AG10803 (cell line): ENCODE measurements at places on chromosomes 1 and 21.
A peak's percentile ranks its signal among the peaks of the same experiment; 100 is the strongest.

- DNase-seq, result peak; percentile 81
Measured at GRCh38 chr1:205936846-205937586, 6.2 kb downstream of the SLC26A9 start.

GRCh38 chr1:201565024-201565730 is 26.2 kb downstream of the NAV1 start:
- peak; percentile 45 for DNase-seq

GRCh38 chr1:207067665-207068064 is 14.6 kb downstream of the PFKFB2 start:
- DNase-seq, result no peak

- DNase-seq, result no peak
Measured at GRCh38 chr21:36395353-36396111, 10.3 kb downstream of the CHAF1B start.

GRCh38 chr1:225712391-225712790 is 59.5 kb upstream of the ENAH start:
- DNase-seq, result peak; percentile 62

GRCh38 chr1:70204139-70204538 is 1.2 kb downstream of the LRRC40 start:
- DNase-seq, result no peak

DNA sequence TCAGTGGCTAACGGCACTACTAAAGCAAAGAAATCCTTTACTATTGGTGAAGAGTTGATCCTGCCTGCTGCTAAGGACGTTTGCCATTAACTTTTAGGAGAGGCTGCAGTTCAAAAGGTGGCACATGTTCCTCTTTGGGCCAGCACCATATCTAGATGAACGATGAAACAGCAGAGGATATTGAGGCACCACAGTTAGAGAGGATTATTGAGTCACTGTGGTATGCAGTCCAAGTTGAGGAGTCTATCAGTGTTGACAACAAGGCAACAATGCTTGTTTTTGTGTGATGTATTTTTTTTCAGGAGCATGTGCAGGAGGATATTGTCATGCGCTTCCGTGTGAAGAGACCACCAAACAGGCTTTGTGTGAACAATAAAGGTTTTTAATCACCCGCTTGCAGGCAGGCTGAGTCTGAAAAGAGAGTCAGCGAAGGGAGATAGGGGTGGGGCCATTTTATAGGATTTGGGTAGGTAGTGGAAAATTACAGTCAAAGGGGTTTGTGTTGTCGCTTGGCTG is 80.9 kb downstream of the UCHL5 start:
- DNase-seq, result no peak

- peak; percentile 4 for DNase-seq
Measured at GRCh38 chr1:13900583-13900982, 200.6 kb downstream of the PRDM2 start.

GRCh38 chr21:41900401-41900800 is 21.3 kb upstream of the PRDM15 start:
- no peak for DNase-seq

- no peak for DNase-seq
Measured at GRCh38 chr21:42809171-42809570, 70.2 kb downstream of the WDR4 start.
